Suppressor macrophage (primary cell): ENCODE measurements at places on chromosomes 3 and 15.
A peak's percentile ranks its signal among the peaks of the same experiment; 100 is the strongest.

DNA sequence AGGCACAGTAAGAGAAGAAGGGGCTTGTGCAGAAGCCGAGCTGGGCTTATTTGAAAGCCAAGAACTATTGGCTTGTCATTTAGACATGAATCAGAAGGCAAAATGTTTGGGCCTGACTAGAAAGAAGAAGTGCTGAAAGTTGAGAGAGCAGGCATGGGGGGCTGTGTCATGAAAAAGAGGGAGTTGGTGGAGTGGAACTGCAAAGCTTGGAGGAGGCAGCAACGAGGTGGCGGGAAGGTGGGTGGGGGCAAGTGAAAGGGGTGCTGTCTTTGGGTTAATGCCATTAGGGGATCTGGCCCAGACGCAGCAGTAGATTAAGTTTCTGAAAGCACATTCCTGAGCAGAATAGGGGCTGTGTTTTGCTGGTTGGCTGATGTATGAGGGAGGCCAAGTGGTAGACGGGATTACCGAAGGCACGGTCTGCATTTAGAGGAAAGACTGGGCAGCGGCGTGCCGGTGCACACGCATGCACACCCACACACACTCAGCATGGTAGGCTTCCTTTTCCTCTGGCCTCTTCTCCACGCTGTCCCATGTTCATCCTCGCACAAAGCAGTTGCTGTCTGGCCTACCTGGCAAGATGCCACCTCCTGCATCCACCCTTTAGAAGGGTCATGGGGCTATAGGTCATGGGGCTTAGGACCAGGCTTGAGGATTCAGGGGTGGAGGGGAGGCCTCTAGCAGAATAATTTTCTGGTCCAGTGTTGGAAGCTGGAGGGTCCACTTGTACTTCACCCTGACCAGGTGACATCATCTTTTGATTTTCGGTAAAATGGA, 43.0 kb downstream of the BOC start:
- peak; percentile 66 for DNase-seq

DNA sequence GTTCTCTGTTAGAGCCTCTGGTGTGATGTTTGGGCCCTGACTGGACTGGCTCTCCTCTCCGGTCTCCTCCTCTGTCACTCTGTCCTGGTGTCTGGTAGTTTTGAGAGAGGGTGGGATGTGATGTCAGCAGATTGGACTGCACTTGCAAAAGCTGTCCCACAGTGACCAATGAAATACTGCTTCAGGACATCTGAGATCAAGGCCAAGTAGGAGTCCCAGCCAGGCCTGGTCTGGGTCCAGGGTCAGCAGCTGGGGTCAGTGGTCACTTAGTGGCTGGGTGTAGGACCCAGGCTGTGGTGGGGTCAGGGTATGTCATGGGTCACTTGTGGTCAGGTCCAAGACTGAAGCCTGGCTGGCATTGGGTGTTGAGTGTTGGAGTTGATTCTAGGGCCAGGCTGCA, 20.9 kb downstream of the ALDH1L1 start:
- DNase-seq = no peak

- no peak for DNase-seq
Measured at GRCh38 chr15:89104172-89104564, 15.9 kb downstream of the ABHD2 start.

DNA sequence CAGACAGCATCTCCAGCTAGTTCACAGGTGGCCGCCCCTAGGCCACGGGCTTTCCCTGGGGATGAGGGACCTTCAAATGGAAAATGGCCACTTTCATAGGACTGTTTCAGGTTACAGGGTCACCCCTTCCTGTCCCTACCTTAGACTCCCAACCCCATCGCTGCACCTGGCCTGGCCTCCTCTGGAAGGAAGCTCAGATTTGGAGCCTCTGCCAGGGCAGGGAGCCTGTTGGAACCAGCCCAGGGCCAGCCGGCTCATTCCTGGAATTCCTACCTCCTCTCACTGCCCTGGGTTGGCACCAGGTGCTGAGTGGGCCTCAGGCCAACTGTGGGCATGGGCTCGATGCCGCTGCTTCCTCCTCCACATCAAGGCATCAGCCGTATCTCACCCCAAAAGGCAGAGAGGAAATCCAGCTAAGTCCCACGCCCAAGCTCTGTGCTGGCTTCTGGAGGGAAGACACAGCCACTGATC, 42.2 kb downstream of the KLHL25 start:
- no peak for DNase-seq

GRCh38 chr3:23159929-23160328, 43.2 kb upstream of the UBE2E2 start:
- DNase-seq = peak; percentile 51

GRCh38 chr3:30245858-30246622, 360.4 kb upstream of the TGFBR2 start:
- no peak for DNase-seq

DNA sequence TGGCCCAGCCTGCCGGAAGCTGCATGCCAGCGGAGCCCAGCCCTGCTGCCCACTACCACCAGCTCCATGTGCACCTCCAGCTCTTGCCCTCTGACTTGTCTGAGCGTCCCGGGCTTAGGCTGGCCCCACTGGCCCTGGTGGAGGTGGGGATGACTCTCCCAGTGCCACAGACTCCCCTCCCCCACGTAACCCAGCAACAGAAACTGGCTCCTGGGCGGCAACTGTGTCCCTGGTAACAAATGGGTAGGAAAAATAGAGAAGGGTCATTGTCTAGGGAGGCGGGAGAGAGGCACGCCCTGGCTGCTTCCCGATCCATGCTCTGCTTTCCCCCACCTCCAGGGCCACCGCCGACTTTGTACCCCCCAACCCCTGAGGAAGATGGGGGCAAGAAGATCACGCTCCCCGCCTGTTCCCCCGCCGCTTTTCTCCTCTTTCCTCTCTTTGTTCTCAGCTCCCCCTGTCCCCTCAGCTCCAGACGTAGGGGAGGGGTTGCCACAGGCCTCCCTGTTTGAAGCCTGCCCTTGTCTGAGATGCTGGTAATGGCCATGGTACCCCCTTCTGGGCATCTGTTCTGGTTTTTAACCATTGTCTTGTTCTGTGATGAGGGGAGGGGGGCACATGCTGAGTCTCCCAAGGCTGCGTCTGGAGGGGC, 10.8 kb upstream of the SEMA3B start:
- DNase-seq = no peak

DNA sequence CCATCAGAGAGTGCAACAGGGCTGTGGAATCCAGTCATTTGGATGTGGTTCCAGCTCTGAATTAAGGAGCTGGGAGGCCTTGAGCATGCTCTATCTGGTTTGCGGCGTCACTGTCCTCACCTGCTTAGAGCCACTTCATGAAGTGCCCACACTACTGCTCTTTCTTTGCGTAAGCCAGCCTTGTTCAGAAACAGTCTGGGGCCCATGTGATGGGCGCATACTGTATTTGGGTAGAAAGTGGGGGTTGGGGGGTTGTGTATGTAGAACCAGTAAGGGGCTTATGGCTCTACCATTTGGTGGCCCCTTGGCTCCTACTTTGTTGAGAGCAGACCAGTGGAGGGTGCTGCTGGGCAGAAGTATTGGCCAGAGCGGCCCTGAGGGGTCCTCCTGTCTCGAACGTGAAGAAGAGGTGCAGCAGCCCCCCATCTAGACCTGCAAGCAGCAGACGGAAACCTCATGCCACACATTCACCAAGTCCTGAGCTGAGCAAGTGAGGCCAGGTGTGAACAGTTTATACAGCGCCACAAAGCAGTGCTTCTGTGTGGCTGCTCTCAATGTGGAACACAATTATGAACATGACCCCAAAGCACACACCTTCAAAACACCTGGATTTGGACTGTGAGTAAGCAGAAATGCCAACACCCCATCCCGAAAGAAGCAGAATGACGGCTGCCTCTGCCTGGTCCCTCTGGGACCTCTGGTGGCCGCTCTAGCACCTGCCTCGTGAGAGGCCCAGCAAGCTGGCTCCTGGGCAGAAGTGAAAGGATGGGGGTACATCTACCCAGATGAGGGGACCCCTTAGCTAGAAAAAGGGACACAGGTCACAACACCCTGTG, 26.6 kb downstream of the SRPRB start:
- no peak for DNase-seq

DNA sequence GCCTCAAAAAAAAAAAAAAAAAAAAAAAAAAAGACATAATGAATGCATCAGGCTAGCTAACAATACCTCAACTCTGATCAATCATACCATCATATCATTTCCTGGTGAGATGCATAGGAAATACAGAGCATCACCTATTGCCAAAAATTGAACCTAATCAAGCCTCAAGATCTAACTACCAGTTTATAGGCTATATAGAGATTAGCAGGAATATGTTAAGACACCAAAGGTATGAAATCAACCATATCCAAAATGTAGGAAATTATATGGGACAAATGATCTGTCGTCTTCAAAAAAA, 387 bp upstream of the VPS33B start:
- DNase-seq = no peak

- DNase-seq = no peak
Measured at GRCh38 chr15:68830141-68830785, 9.6 kb upstream of the ANP32A start.

GRCh38 chr3:161217496-161217895, 3.6 kb upstream of the NMD3 start:
- DNase-seq = peak; percentile 17

DNA sequence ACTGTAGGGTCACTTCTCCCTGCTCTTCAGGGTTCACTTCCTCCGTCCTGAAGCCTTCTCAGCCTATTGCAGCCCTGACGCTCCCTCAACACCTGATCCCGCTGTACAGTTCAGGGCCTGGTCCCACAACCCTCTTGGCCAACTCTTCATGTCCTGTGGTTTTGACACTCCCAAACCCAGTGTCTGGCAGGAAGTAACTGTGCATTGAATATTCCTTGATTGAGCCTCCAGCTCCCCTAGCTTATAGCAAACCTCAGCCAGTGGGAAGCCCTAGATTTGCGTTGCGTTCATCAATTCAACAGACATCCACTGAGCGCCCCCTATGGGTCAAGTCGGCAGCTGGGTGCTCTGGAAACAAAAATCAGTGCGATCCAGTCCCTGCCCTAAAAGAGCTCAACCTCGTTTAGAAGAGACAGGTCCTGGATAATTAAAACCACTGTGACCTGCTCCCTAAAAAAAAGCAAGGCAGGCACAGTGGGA, 13.5 kb downstream of the UBAP1L start:
- peak; percentile 83 for DNase-seq

GRCh38 chr15:43514241-43515057, 3.0 kb upstream of the MAP1A start:
- no peak for DNase-seq

- no peak for DNase-seq
Measured at GRCh38 chr3:154818676-154819255, 261.4 kb upstream of the MME start.

GRCh38 chr15:78997981-78998499, 53.2 kb upstream of the CTSH start:
- no peak for DNase-seq

DNA sequence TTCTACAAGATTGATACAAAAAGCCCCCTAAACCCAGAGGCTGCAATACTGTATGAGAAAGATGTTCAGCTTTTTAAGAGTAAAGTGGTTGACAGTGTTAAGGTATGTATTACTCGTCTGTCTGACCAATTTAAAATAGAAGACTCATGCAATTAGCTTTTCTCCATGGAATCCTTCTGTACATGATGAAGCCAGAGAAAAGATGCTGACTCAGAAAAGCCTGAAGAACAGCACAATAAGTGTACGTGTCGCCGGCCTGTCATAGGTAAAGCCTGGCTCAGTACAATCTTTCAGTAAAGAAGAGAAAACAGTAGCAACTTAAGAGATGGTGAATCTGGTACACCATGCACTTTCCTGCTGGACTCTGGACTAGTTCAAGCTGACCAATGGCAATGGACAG, 16.4 kb downstream of the NEK4 start:
- no peak for DNase-seq

DNA sequence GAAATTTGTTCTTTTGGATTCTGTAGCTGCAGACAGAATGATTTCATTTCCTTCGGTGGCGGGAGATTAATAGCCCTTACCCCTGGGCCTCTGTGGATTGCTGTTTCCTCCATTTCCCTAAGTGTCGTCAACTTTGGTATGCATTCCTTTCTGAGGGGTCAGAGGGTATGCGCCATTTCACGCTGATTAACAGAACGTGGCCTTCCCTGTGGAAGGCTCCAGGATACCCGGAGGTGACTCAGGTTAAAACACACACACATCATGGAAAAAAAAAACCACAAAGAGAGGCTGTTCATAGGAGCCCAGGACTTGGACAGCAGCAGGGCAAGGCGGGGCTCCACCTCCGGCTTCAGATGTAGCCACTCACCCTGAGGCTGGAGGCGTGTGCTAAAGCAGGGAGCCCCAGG, 51.9 kb downstream of the EPHB1 start:
- DNase-seq = no peak

DNA sequence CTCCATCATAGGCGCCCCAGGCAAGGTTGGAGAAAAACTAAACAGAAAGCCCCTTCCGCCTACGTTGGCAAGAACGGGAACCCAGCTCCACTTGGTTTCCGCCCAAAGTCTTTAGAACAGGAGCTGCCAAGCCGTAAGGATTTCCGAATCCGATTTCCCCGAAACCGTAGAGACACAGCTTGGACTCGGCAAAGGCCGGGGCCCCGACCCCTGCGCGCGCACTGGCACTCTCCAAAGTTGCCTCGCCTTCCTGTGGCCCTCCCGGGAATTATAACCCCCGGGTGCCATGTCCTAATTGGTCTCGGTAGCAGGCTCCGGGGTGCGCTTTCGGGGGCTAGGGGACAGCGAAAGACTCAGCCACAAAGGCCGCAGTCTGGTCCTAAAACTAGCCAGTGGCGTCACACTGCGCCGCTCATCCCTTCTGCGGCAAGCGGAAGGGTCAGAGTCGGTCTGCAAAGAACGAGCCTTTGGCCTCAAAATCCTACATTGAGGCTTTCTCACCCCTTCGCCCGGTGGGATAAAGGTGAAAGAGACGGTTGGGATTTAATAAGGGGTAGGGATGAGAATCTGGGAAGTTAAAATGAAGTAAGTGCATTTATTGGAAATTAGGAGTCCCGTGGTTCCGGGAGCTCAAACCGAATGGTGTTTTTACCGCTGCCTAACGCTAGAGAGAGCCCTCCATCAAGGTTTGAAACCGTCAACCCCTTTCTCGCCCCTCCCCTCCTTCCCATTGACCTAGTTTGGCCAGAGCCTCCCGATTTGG, 6.8 kb downstream of the BCL6 start:
- DNase-seq = peak; percentile 82

DNA sequence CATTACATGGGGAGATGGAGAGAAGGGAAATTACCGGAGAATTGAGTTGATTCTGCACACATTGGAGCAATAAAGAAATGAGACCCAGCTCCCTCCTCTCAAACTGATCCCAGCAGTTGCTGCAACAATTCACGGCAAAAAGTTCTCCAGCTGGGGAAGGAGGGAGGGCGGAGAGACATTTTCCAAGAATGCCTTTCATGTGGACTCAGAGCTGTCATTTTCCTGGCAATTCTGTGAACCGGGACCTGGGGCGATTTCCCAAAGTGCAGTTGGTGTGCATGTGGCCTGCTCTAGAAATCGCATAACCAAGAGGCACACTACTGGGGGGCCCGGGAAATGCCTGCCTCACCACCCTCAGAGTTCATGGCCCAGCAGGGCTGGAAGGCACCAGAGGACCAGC, 48.7 kb upstream of the IREB2 start:
- DNase-seq = no peak
